ENCODE measurements at places on chromosomes 12 and 14.

GRCh38 chr14:51119411-51120051, 24.6 kb upstream of the TRIM9 start:
- DNase-seq: no peak

DNA sequence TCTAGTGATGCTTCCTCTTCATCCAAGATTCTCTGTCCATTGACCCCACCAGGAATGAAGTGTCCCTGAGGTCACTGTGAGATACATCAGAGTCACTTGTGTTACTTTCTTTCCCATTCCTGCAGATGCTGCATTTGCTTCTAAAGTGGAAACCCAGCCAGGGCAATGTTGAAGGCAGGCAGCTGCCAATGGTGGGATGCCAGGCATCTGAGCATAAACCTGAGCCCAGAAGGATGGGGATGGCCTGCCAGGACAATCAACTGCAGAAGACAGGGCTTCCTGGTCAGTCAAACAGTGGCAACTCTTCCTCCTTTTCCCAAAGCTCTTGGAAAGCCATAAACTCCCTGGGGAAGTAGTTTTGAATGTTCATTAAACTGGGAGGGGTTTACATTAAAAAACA, 178.0 kb upstream of the TMEM132C start:
- no peak for DNase-seq

- peak; percentile 62 for DNase-seq
These were observed 48.1 kb downstream of the BEGAIN start for GRCh38 chr14:100539003-100539660.

DNA sequence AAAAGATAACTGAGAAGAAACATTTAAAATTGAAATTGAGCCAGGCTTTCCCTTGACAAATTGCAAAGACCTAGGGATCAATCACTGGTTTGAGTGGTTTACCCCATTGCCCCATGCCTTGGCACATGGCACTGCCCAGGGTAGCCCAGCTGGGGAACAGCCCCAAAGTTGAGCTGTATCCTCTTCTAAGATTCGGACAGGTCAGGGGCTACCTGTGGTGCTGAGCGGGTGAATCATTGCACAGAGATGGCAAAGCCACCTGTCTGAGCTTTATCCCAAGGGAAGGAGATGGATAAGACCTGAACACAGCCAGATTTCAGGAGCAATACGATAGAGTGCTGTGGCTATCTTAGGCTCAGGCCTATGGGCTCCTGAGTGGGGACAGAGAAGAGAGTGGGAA, 7.0 kb downstream of the IFI27L2 start:
- DNase-seq: peak; percentile 25

- no peak for DNase-seq
These were observed 5.3 kb downstream of the ALDH1L2 start for GRCh38 chr12:105078712-105079570.

DNA sequence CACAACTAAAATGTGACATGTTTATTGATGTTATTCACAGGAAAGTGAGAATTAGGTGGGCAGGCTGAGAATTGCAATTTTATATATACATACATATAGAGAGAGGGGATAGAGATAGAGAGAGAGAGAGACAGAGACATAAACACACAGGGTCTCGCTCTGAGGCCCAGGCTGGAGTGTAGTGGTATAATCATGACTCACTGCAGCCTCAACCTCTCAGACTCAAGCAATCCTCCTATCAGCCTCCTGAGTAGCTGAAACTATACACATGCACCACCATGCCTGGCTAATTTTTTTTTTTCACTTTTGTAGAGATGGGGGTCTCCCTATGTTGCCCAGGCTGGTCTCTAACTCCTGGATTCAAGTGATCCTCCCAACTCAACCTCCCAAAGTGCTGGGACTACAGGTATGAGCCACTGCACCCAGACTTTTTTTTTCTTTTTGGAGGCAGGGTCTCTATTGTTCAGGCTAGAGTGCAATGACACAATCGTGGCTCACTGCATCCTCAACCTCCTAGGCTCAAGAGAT, 49.1 kb downstream of the R3HDM2 start:
- DNase-seq: no peak

GRCh38 chr14:106586098-106586704, 1059.8 kb downstream of the TMEM121 start:
- peak; percentile 84 for DNase-seq

DNA sequence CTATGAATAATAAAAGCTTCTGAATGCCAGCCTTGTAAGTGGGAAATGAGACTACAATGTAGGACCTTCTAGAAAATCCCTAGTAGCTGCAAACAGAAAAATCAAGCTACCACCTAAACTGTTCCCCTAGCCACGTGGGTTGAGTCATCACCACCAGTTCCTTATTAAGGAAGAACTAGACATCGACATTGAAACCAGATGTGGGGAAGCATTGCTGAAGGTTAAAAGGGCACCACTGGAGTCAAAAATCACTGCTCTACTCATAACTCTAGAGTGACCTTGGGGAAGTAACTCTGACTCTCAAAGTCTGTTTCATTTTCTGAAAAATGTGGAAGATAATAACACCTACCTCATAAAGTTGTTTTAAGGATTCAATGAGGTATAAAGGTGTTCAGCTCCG, 9.4 kb upstream of the CNIH1 start:
- no peak for DNase-seq

DNA sequence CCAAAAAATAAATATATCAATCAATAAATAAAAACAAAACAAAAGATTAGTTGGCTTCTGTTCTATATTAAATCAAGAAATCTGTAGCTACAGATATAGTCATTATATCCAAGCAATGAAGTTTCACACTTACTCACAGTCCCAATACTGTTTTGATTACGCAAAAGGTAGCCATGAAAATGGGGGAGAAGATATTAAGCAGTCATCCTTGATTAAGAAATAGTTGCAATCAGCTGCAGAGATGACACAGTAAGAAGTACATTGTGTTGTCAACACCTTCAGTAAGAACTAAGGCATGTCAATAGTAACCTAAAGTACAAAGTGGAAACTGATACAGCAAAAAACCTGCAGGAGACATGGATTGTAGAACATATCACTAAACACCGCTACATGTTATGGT, 11.0 kb upstream of the RHOJ start:
- no peak for DNase-seq

GRCh38 chr12:131147293-131147692, 193.6 kb downstream of the ADGRD1 start:
- DNase-seq: no peak

DNA sequence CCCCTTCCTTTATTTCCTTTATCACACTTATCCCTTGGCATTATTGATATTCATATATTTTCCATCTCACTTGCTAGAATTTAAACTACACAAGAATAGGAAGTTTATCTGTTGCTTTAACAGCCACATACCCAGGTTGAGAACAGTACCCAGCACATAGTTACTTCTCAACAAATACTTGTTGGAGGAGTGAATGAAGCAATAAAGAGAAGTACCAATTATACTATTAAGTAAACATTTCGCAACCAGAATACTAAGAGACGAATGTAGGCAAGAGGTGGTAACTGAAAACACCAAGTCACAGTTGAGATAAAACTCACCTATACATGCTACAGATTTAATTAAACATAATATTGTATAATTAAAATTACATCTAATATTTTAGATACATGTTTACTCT, 110.9 kb downstream of the FSCB start:
- DNase-seq: no peak

DNA sequence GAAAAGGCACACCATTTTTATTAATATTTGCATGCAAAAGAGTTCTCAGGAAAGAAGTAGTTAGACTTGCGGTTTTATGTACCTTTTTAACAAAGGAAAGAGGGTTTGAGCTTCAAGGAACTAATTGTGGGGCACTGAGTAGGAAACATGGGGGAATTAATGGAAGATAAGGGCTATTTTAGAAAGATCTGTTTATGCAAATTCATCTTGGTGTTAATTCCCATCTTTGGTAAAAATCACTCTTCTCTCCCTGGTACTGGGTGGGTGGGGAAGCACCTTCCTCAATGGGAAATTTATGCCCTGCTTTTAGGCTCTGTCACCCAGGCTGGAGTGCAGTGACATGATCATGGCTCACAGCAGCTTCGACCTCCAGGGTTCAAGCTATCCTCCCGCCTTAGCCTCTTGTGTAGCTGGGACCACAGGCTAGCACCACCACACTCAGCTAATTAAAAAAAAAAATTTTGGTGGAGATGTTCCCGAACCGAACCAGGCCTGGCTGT, 30.1 kb upstream of the RESF1 start:
- DNase-seq: no peak
